ENCODE measurements at places on chromosomes 13 and 19.

- DNase-seq = no peak
These were observed 1.1 kb upstream of the MED26 start for GRCh38 chr19:16628984-16629691.

GRCh38 chr13:44380404-44381165 is 7.0 kb downstream of the SERP2 start:
- no peak for DNase-seq

DNA sequence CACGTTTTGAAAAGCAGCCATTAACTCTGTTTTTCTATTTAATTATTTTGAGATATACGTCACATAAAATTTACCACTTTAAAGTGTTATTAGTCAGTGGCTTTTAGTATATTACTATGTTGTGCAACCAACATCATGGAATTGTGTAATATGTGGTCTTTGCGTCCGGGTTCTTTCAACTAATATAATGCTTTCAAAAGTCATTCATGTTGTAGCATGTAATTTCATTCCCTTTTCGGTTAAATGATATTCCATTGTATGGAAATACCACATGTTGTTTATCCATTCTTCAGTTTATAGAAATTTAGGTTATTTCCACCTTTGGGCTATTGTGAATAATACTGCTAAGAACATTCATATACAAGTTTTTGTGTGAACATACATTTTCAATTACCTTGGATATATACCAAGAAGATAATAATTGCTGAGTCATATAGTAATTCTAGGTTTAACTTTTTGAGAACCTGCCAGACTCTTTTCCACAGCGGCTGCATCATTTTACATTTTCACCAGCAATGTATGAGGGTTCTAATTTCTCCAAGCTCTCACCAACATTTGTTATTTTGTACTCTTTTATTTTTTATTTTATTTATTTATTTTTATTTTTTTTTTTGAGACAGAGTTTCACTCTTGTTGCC is 28.1 kb upstream of the CLDN10 start:
- DNase-seq = no peak

GRCh38 chr13:113654175-113654560 is 3.8 kb downstream of the ATP4B start:
- DNase-seq = no peak

DNA sequence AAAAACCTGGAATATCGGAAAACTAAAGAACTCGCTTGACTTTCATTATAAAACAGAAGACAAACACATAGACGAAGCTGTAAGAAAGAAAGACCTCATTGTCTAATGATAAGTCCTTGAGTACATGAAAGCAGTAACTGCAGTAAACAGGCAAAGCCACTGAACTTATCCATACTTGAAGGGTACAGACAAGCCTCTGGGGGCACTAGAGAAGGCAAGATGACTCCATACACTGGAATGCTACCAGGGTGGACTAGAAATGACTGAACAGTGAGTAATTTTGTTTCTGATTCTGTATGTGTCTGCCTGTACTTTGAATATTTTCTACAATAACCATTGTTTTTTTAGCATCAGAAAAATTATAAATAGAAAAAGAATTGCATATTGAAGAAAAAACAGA is 507.9 kb downstream of the UQCRFS1 start:
- no peak for DNase-seq

DNA sequence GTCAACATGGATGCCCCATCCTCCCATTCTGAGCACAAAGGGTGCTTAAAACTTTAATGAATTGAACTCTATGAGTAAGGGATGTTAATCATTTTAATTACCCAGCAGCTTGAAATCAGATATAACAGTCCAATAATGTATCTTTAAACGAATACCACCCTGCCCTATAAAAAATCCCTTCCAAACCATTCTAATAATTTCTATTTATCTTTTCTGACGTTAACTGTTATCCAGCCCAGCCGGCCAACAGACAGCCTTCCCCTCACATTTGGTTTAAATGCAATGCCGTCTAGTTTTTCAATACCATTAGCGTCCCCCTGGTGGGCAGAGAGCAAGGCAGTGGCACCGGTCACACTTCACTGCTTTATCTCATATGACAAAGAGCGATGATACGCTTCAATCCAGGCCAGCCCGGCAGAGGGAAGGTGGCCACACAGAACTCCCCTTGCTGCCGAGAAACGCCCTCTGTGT is 402.2 kb upstream of the ZNF507 start:
- DNase-seq = no peak

- DNase-seq = no peak
These were observed 53.3 kb downstream of the TRPC4 start for GRCh38 chr13:37816276-37816675.

DNA sequence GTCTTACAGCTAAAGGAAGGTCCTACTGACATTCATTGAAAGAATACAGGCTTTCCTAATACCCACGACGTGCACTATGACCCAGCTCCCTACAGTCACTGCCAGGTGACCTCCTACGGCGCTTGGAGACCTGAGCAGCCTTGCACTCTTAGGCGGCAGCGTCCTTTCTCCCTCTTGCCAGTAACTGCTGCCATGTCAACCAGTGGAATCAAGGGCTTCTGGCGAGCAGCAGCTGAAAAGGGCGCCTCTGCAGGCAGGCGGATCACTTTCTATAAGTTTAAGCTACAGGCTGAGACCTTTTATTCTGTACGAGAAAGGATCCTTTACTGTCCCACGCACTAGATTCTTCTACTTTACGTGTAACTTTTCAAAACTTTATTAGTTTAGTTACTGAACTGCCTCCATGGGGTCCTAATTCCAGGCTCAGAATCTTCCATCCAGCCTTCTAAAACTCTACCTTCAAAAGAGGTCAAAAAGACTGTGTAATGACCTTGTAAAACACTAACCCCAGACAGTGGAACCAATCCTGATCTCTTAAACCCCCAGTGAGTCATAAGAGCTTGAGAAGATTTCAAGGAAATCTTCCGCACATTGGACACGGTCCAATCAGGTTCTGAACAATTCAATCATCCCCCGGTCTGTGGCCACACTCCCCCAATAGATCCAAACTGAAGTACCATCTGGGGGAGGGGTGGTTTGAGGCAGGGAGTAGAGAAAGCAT is 1.9 kb downstream of the KCTD12 start:
- DNase-seq = peak; percentile 19

DNA sequence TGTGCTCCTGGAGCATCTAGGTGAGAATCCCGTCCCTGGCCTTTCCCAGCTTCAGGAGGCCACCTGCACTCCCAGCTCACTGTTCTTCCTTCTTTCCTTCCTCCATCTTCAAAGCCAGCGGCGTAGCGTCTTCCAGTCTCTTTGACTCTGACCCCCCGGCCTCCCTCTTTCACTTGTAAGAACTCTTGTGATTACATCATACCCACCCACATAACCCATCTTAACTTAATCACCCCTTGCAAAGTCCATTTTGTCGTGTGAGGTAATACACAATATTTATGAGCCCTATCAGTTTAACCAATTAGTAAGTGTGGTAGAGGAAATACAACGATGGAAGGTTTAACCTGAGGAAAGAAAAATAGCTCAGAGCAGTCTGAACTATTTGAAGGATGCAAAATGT is 4.6 kb upstream of the CDC16 start:
- no peak for DNase-seq

- no peak for DNase-seq
These were observed 1.7 kb upstream of the USPL1 start for GRCh38 chr13:30615866-30616541.

DNA sequence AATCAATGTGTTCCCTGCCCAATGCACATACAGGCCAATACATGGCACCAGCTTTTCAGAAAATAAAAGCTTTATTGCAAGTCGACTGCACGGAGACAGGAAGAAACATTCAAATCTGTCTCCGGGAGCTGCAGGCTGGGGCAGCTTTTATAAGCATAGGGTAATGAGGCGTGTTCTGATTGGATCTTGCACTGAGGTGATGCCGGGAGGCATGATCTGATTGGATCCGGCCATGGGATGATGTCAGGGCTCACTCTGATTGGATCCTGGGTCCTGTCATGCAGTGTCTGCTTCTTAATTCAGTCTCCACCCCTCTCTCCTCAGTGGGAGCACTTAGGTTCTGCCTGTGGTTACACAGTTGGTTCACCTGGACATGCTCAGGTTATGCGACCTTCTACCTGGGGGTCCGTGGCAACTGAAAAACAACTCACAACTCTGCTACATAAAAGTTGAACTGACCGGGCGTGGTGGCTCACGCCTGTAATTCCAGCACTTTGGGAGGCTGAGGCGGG is 11.8 kb upstream of the FBN3 start:
- DNase-seq = peak; percentile 92

- DNase-seq = peak; percentile 74
These were observed 3.0 kb upstream of the ZFP36 start for GRCh38 chr19:39403331-39404312.

DNA sequence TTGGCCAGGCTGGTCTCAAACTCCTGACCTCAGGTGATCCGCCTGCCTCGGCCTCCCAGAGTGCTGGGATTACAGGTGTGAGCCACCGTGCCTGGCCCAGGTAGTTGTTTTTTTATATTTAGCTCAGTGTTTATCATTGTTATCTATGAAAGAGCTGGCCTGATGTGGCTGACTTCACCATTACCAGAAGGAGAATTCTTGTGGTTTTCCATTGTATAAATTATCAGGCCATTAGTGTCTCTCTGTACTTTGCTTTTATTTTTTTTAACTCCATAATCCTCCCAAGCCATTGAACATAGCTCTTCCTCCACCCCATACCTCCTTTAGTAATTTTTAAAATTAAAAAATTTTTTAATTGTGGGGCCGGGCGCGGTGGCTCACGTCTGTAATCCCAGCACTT is 24.2 kb downstream of the CERS4 start:
- no peak for DNase-seq

GRCh38 chr13:55652657-55653056 is 1488.1 kb upstream of the PRR20A start:
- DNase-seq = no peak

GRCh38 chr19:4365791-4366665 is 22.7 kb downstream of the MPND start:
- DNase-seq = no peak

- DNase-seq = no peak
These were observed 13.9 kb upstream of the SIAH3 start for GRCh38 chr13:45865414-45865813.

DNA sequence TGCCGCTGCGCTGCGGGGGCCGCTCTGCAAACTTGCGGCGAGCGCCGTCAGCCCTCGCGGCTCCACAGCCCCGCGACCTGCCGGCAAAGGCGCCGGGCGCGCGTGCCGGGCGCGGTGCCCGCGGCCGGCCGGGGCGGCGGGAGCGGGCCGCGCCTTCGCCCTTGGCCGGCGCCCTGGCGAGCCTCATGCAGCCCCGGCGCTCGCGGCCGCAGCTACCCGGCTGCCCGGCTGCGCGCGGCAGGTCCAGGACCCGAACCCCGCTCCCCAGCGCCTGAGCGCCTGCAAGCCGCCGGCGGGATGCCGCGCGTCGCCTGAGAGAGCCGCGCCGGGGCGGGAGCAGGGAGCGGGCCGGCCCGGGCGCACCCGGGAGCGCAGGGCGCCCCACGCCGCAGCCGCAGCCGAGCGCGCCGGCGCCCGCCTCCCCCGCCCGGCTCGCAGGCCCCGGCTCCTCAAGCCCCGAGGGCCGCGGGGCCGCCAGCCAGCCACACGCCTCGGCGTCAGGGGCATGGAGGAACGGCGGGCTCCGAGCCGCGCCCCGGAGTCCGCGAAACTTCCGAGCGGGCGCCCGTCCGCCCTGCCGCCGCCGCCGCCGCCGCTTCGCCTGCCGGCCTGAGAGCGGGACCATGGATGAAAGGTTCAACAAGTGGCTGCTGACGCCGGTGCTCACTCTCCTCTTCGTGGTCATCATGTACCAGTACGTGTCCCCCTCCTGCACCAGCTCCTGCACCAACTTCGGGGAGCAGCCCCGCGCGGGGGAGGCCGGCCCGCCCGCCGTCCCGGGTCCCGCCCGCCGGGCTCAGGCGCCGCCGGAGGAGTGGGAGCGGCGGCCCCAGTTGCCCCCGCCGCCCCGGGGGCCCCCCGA is 564 bp downstream of the HS6ST3 start:
- no peak for DNase-seq

- DNase-seq = peak; percentile 87
These were observed at the start of gene ZNF626 for GRCh38 chr19:20661150-20661819. ZNF626 (minus strand) TSS chr19:20661571; CDS start chr19:20661446, 125 bp downstream.

GRCh38 chr13:50636007-50636704 is 207.3 kb downstream of the DLEU7 start:
- DNase-seq = peak; percentile 10

- no peak for DNase-seq
These were observed 557.0 kb downstream of the FGF9 start for GRCh38 chr13:22227895-22228294.

- no peak for DNase-seq
These were observed 25.5 kb downstream of the RFX2 start for GRCh38 chr19:6084821-6085220.

All from NCI-H1436 (cell line).